ENCODE measurements at places on chromosomes 3 and 15.

- DNase-seq = no peak
Observed at GRCh38 chr3:178562947-178563232, 26.7 kb downstream of the KCNMB2 start.

DNA sequence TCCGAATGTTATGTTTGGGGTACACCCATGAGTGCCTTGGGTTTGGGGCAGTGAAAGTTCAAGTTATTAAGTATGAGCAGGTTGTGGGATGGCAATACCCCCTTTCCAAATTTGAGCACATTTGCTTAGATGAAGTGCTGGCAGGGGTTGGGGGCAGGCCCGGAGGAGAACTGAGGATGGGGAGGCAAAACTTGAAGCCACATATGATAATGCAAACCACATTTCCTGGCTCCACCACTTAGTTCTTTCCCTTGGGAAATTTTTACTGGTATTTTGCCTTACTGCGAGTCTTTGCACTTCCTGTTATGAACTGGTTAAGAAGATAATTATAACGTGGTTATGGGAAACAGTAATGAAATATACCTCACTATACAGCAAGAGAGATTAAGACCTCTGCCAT is 336.0 kb upstream of the ONECUT1 start:
- DNase-seq = no peak

DNA sequence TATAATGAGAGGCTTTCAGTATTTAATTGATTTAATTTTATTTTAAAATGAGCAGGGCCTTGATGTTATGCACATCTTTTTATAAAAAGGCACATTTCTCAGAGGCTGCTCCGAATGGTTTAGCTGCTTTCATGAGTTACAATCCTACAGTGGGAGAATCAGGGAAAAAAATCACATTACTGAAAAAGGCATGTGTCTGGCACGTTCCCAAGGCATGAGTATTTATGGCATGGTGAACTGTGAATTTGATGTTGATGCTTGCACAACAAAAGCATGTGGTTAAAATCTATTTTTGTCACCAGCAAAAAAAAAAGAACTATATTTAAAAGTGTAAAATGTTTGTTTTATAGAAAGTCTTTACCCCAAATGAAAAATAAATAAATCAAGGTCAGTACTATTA is 485.2 kb upstream of the ROBO2 start:
- no peak for DNase-seq

- peak; percentile 14 for DNase-seq
Observed at GRCh38 chr15:32838820-32839219, 121.0 kb downstream of the GREM1 start.

- no peak for DNase-seq
Observed at GRCh38 chr3:58540176-58540858, 3.3 kb upstream of the ACOX2 start.

GRCh38 chr3:67906261-67906660 is 251.8 kb upstream of the SUCLG2 start:
- DNase-seq = no peak

DNA sequence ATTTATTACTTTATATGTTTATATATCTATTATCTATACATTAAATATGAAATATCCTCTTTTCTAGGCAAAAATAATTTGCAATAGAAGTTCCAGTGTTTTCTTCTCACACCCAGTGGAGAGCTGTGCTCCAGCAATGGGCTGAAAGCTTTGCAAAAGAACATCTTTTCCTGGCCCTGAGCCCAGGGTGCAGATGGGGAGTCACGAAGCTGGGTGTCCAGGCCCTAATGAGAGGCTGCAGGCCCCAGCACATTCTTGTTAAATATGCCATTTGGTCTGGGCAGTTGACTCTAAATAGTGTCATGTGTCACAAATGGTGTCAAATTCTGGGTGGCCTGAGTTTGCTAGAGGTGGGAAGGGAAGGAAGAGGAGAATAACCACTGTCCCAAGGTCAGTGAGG is 5.7 kb downstream of the NTRK3 start:
- peak; percentile 87 for DNase-seq

DNA sequence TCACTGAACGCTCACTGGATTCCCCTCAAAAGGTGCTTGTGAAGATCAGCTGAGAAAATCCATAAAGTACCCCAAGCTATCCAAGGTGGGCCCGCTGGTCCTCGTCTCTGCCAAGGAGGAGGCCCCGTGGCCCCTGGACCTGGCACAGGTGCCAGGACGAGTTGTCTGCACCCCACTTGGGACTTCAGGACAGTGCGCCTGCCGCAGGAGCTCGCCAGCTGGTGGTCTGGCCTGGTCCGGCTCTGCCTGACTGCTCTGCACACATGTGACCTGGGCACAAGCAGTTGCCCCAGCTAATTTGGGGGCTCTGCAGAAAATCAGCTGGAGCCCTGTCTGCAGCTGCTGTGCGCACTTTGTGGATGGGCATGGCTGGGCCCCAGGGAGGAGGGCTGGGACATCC is 159.9 kb downstream of the NSMCE3 start:
- DNase-seq = no peak

GRCh38 chr15:26702381-26702780 is 70.5 kb downstream of the GABRB3 start:
- peak; percentile 87 for DNase-seq

DNA sequence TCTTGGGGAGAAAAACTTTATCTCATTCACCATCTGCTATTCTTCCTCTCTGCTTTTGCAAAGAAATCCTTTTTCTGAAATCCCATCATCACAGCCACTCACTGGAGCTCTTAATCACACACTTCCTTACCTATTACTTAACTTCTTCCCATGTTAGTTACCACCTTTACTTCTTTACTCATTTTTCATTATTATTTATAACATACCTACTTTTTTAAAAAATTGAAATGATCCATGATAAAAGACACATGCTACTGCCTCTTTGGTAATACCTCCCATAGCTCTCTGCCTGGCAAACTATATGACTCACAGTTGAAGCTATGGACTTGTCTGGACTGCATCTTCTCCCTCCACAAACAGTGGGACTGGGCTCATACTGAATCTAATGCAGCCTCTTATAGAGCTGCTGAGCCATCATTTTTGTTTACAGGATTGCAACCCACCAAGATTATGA is 150.3 kb downstream of the TNIK start:
- no peak for DNase-seq

GRCh38 chr3:179308001-179308400 is 14.8 kb upstream of the ZNF639 start:
- DNase-seq = no peak

GRCh38 chr15:44468709-44469385 is 41.4 kb downstream of the CTDSPL2 start:
- no peak for DNase-seq

- DNase-seq = peak; percentile 31
Observed at GRCh38 chr3:12840591-12841148, 695 bp downstream of the RPL32 start.

DNA sequence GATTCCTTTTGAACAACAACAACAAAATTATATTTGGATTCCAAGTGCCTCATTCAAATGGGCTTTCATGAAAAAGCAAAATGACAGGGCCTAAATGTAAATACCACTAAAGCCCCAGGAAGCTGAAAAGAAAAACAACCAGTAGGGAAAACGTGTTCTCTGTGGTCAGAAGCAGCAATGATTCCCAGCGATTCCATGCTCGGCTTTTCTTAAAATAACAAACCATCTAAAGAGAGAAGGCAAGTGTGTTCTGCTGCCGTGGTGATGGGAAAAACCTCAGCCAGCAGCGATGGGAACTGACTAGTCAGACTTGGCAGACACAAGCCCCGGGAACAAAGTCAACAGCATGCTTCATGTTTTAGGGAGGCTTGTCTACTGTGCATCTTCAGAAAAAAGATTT is 153.6 kb downstream of the TNIK start:
- DNase-seq = no peak

All from NCI-H524 (cell line).